ENCODE measurements at places on chromosomes 2 and 18. TPM values are rescaled to one million over a fixed set of nuclear protein-coding genes. Genes with fewer than 3 reads are reported as not detected.

The IL36A gene
- polyA plus RNA-seq, result not detected

The TIMM21 gene
- polyA plus RNA-seq, result 71.3 TPM

The REG1B gene
- polyA plus RNA-seq, result not detected

- peak; percentile 59 for DNase-seq
Observed at GRCh38 chr2:176435729-176436128, 166.5 kb downstream of the MTX2 start.

GRCh38 chr2:96098900-96099590, 17.3 kb downstream of the ADRA2B start:
- no peak for DNase-seq

GRCh38 chr2:232903989-232904388, 33.9 kb downstream of the SNORC start:
- no peak for DNase-seq

DNA sequence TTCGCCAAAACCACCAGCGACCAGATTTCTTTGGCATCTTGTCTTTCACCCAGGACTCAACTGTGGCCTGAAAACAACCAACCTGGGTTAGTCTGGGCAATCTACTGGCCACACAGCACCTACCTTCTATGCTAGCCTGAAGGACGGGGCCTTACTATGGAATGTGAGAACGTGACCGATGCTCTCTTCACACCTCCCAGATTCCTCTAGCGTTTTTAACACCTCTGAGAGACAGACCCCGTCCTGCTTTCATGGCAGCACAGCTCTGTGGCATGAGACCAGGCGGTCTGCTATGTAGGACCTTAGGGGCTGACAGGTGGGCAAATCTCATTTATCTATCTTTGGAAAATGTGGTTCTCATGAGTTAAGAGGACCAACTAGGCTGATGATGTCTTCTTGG, 80.9 kb downstream of the EMILIN2 start:
- no peak for DNase-seq
